AG09319 (cell line): ENCODE measurements at places on chromosomes 3 and 15.

DNA sequence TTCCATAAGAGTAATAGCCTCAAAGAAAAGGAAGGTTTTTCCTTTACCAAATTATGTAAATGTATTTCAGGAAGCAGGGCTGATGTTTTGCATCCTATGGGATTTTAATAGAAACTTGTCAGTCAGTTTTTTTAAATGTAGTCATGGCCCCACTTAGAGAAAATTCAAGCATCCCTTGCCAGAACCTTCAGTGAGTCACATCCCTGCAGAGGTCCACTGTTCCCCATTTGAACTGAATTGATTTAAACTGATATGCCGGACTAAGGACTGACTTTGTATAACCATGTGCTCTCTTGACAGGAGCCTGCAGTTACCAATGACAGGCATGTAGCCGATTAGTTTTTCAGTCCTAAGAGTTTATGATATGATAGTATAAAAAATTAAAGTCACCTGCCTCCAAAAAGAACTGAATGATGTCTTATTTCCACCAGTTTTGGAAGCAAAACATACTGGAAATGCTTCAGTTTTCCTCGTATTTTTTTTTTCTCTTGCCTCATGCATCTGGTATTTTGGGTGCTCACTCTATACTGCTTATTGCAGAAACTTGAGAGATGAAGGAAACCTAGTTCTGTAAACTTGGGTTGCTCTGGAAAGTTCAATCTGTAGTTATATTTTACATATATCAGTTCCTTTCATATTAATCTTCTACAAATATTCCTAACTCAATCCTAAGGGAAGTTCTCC lies 30.7 kb downstream of the LRTM1 start:
- DNase-seq = no peak

DNA sequence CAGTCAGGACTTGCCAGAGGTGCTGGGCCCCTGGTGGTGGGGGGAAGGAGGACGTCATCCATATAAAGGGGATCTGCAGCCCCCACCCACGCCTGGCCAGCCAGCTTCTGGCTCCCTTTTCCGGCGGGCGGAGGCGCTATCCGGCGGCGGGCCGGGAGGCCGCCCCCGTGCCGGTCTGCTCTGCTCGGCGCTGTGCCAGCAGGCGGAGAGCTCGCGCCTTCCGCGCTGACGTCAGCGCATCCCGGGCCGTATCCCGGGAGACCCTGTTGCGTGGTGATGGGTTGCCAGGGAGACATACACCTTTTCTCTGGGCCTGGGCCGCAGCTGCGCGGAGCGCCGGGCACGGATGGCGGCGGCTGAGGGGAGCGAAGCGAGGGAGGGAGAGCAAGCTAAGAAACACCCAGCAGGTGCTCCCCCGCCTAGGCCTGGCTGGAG lies 1.1 kb downstream of the FAM131A start:
- no peak for DNase-seq

DNA sequence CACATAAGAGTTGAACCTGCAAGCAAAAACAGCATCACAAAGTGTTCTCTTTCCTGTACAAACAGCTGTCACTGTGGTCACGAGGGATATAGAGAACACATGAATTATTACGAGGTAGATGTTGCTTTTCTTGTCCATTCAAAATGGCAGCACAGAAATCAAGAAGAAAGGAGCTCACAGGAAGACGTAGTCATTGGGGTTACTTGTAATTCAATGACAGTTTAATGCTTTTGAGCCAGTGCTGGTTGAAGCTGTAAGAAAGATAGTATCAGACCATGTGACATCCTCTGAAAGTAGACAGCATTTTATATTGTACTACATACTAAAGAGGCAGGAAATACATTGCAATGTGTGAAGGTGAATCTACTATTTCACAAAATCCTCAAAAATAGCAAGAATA lies 140.4 kb downstream of the ABI3BP start:
- no peak for DNase-seq

GRCh38 chr3:37462452-37462851 lies 288.1 kb upstream of the LRRFIP2 start:
- no peak for DNase-seq

DNA sequence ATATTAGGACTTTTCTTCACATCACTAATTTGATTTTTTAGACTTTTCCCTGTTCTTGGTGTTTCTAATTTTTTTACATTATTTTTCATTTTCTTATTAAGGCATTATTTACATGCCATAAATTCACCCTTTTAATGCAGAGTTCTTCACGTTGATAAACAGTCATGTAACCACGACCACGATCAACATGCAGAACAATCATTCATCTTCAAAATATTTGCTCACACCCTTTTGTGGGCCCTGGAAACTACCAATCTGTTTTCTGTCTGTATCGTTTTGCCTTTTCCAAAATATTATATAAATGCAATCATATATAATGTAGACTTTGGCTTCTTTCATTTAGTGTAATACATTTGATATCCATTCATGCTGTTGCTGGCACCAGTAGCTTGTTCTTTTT lies 48.7 kb downstream of the ARRDC4 start:
- DNase-seq = no peak
